ENCODE measurements at places on chromosomes 12 and 14. TPM values are rescaled to one million over a fixed set of nuclear protein-coding genes. Genes with fewer than 3 reads are reported as not detected.

DNA sequence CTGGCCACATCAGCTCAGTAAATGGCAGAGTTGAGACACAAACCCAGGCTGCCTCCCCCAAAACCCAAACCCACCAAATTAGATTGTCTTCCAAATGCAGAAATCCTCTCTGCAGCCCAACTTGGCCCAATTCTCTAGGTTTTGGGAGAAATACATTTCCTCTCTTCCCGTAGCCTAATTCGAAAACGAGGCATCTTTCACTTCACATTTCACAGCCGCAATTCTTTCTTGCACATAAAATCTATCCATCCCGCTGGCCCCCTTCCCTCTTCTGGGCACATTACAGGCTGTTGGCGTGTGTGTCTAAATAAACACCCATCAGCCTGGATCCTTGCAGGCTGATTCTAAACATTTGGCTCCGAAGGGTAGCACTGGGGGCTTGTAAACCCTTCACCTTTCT, 83.8 kb upstream of the VRK1 start:
- H3K36me3 ChIP-seq = no peaks in the 10 kb centered on the region
- peaks cover 3% of the 10 kb centered on the region for H3K4me1 ChIP-seq
- H3K27me3 ChIP-seq = peaks cover 14% of the 10 kb centered on the region
- no peak overlapping the region for H3K4me3 ChIP-seq
- no peak for DNase-seq
- no peak overlapping the region for H3K27ac ChIP-seq

DNA sequence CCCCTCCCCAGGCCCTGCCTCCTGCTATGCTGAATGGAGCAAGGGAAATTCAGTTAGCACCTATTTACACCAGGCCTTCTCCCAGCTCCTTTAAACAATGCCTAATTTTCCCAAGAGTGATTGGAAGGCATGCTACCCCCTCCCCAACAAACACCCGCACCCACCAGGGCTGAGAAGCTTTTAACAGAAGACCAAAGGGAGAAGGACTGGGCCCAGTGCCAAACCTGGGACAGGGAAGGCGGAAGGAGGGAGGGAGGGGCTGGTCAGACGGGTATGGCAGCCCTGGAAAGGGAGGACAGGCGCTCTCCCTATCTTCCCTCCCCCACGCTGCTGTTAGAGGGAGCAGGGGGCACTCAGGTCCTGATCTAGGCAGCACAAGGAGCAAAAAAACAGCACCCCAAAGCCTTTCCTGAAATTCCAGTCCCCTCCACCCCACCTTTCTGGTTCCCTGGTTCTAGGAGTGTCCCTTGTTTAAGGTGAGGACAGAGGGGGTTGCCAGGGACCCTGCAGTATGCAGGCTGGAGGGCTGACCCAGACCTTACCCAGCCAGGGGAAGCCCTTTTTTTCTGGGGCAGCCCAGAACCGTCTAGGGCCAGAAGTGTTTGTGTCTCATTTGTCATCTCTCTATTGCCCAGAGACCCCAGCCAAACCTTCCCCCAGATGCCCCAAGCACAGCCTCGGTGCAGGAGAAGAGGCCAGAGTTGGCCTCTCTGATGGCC, 2.4 kb upstream of the KRT8 start:
- no peaks in the 10 kb centered on the region for H3K36me3 ChIP-seq
- no peak overlapping the region for H3K4me3 ChIP-seq
- peaks cover 14% of the 10 kb centered on the region for H3K27me3 ChIP-seq
- no peak for DNase-seq
- H3K27ac ChIP-seq = no peak overlapping the region

- peak overlapping the region; percentile 47 for H3K27ac ChIP-seq
- H3K4me1 ChIP-seq = peaks cover 11% of the 10 kb centered on the region
- H3K36me3 ChIP-seq = no peaks in the 10 kb centered on the region
- H3K27me3 ChIP-seq = peaks cover 31% of the 10 kb centered on the region
- DNase-seq = peak; percentile 20
These were observed 377 bp upstream of the BCL7A start for GRCh38 chr12:122021193-122021821.

- H3K36me3 ChIP-seq = no peaks in the 10 kb centered on the region
- no peak overlapping the region for H3K27ac ChIP-seq
- DNase-seq = no peak
- peaks cover 6% of the 10 kb centered on the region for H3K27me3 ChIP-seq
- H3K4me1 ChIP-seq = peaks cover 23% of the 10 kb centered on the region
- H3K4me3 ChIP-seq = no peak overlapping the region
These were observed 2.9 kb downstream of the RILPL1 start for GRCh38 chr12:123530668-123531067.

DNA sequence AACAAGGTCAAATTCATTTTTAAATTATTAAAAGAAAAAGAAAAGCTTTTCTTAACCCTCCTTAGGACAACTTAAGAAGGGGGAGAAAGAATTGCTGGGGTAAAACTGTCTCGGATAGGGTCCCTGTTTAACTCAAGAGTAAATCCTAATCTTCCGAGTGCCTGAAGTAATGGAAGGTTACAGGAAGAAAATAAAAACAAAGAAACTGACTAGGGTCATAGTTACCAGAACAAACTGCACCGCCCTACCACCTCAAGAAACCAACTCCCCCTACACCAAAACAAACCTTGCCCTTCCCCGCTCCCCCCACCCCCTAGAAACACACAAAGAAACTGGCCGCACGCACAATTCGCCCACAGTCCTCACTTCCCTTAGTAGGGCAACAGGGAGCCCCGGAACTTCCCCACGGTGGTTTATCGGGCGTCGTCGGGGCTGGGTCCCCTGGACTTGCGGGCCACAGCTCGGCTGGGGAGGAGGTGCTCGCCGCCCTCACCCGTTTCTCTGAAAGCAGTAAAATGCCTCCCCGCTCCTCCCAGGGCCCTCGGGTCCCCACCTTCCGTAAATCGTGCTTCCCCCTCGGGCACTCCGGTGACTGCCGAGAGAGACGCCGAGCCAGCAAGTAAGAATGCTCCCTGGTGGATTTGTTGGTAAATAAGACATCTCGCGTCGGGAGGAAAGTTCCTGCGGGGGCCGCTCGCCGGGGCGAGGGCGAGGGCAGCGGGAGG, 2.4 kb downstream of the SINHCAF start:
- peaks cover 12% of the 10 kb centered on the region for H3K36me3 ChIP-seq
- peak overlapping the region; percentile 95 for H3K27ac ChIP-seq
- no peaks in the 10 kb centered on the region for H3K27me3 ChIP-seq
- DNase-seq = peak; percentile 63

- H3K36me3 ChIP-seq = no peaks in the 10 kb centered on the region
- no peak overlapping the region for H3K4me3 ChIP-seq
- no peak overlapping the region for H3K27ac ChIP-seq
- no peak for DNase-seq
These were observed 257.7 kb downstream of the BTG1 start for GRCh38 chr12:91887957-91888356.

GRCh38 chr12:91387461-91388134, 205.0 kb upstream of the DCN start:
- H3K27ac ChIP-seq = no peak overlapping the region
- no peaks in the 10 kb centered on the region for H3K27me3 ChIP-seq

DNA sequence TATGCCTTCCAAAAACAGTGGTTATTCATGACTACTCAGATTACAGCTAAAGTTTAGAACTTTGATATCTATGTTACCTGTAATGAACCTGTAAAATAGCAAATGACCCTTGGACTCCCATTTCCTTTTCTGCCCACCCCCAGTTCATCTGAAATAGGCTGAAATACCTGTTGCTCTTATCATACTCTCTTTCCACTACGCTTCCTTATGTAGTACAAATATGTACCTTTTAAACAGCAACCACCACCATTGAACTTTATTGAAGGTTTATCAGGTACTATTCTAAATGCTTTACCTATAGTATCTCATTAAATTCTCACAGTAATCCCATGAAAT, 239.7 kb downstream of the SSPN start:
- H3K27ac ChIP-seq = no peak overlapping the region
- no peaks in the 10 kb centered on the region for H3K27me3 ChIP-seq
- no peaks in the 10 kb centered on the region for H3K4me1 ChIP-seq
- H3K36me3 ChIP-seq = no peaks in the 10 kb centered on the region
- H3K4me3 ChIP-seq = no peak overlapping the region
- no peak for DNase-seq

GRCh38 chr14:100854435-100854834, 28.5 kb downstream of the MEG3 start:
- no peak overlapping the region for H3K27ac ChIP-seq
- DNase-seq = no peak
- H3K27me3 ChIP-seq = no peaks in the 10 kb centered on the region

DNA sequence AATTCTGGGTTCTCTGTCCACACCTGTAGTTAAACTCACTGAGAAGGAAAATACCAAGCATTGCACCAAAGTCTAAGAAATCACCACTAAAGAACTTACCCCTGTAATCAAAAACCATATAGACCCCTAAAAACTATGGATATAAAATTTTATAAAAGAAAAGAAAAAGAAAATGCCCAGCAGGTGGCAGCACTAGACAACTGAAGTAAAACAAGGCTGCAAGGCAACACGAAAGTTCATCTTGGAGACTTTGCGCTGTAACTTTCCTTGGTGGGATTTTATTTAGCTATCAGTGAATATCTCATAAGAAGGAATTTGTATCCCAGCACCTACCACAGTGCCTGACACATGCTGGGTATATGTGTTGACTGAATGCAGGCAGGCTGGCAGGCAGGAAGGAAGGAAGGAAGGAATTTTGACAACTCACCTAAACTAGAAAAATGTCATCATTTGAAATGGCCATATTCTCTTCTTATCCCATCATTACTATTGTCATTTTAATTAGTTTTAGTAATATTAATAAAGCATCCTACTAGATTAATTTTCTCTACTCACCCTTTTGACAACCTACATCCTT, 68.2 kb upstream of the ETV6 start:
- no peak overlapping the region for H3K4me3 ChIP-seq
- no peak overlapping the region for H3K27ac ChIP-seq
- H3K4me1 ChIP-seq = peaks cover 16% of the 10 kb centered on the region
- no peaks in the 10 kb centered on the region for H3K36me3 ChIP-seq
- H3K27me3 ChIP-seq = peaks cover 8% of the 10 kb centered on the region

DNA sequence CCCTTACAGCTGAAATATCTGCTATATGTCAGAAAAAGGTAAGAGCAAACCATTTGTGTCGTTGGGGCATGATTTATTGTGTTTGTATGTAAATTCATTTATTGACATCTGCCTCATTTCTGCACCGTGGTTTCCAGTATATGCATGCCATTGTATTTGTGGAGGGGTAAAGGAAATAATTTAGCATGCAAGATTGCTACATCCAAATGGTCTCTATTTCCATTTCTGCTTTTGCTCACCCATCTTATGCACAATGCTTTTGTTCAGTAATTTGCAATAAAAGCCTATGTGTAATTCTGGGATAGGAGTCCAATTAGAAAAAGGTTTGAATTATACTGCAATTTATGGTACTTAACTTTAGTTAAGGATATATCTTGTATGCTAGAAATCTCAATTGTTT, 101.8 kb downstream of the UNC79 start:
- no peak overlapping the region for H3K4me3 ChIP-seq
- no peaks in the 10 kb centered on the region for H3K36me3 ChIP-seq
- no peaks in the 10 kb centered on the region for H3K4me1 ChIP-seq
- H3K27me3 ChIP-seq = peaks cover 11% of the 10 kb centered on the region
- DNase-seq = no peak
- no peak overlapping the region for H3K27ac ChIP-seq

- peaks cover 56% of the 10 kb centered on the region for H3K4me1 ChIP-seq
- H3K27me3 ChIP-seq = peaks cover 6% of the 10 kb centered on the region
- H3K27ac ChIP-seq = peak overlapping the region; percentile 89
- peak; percentile 78 for DNase-seq
- peaks cover 3% of the 10 kb centered on the region for H3K36me3 ChIP-seq
These were observed 11.0 kb downstream of the KRT7 start for GRCh38 chr12:52243856-52244614.

DNA sequence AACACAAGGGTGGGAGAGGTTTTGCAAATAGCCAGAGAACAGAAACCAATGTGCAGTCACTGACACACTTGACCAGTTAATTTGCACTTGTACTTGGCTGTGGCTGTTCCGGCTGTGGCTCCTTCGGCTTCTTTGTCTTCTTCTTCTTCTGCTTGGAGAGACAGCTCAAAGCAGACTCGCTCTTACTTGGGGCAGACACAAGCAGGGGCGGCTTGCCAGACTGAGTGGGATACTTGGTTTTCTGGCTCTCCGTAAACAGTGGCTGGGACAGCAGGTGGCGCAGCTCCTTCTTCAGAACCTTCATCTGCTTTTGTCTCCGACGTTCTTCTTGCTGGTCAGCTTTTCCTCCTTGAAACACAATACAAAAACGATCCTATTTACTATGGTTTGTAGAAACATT, 25.0 kb downstream of the OTUB2 start:
- H3K27ac ChIP-seq = peak overlapping the region; percentile 5
- H3K36me3 ChIP-seq = peaks cover 79% of the 10 kb centered on the region
- peak; percentile 16 for DNase-seq
- H3K27me3 ChIP-seq = no peaks in the 10 kb centered on the region

GRCh38 chr12:89701606-89702206, 6.9 kb downstream of the ATP2B1 start:
- DNase-seq = no peak
- no peaks in the 10 kb centered on the region for H3K36me3 ChIP-seq
- no peak overlapping the region for H3K27ac ChIP-seq

DNA sequence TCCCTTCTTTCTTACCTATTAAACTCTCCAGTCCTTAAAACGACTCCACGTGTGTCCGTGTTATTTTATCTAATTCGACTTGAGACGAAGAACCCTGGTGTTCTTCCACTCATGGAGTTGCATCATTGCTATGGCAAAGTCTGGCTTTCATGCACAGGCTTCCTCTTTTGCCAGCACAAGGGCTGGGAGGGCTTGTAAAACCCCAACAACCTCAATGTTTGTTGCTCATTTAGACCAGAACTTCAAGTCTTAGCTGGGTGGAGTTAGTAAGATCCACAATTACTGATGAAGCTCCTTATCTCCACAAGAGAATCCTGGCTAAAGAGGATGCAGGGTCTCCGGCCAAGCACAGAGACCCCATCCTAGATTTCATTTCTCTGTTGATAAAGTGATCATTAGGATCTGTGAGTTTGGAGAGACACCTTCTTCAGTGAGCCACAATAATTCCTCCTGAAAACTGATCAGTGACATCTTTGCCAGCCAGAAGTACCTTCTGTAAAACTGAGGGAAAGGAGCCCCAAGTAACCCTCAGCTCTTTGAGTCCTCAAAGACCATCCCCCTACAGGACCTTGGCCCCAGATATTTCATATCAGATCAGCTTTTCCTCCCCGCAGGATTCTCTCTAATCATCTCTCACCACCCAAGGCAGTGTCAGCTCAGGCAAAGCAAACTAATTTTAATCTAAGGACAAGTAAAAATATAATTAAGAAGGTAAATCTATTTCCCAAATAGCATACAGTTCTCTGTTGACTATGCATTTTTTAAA, 514.6 kb downstream of the FUT8 start:
- DNase-seq = peak; percentile 33
- peak overlapping the region; percentile 95 for H3K27ac ChIP-seq
- peaks cover 2% of the 10 kb centered on the region for H3K27me3 ChIP-seq
- H3K4me3 ChIP-seq = peak overlapping the region; percentile 55

KRT85 gene
- total RNA-seq = not detected

CCDC197 gene
- total RNA-seq = 0.45 TPM

PIWIL1 gene
- not detected for total RNA-seq

RNASE3 gene
- not detected for total RNA-seq

ST8SIA1 gene
- total RNA-seq = 3.1 TPM

AMDHD1 gene
- 0.40 TPM for total RNA-seq

PTGER2 gene
- 112 TPM for total RNA-seq

NEUROD4 gene
- total RNA-seq = not detected

DHRS4L2 gene
- total RNA-seq = 18.3 TPM

ACOT6 gene
- total RNA-seq = not detected

ZNF385A gene
- 0.38 TPM for total RNA-seq

CCDC175 gene
- total RNA-seq = not detected

JAG2 gene
- total RNA-seq = 2.6 TPM

PTCSC3 gene
- not detected for total RNA-seq

MYH6 gene
- total RNA-seq = 0.08 TPM

MAP1LC3B2 gene
- 0.68 TPM for total RNA-seq
